ELF-1 (cell line): ENCODE measurements at places on chromosomes 1 and 21.

- peak; percentile 64 for DNase-seq
Measured at GRCh38 chr1:225762002-225762441, 15.6 kb upstream of the SRP9 start.

- DNase-seq = peak; percentile 38
Measured at GRCh38 chr21:36454093-36454531, 25.8 kb downstream of the CLDN14 start.

- no peak for DNase-seq
Measured at GRCh38 chr1:153929981-153930948, 7.5 kb upstream of the GATAD2B start.

DNA sequence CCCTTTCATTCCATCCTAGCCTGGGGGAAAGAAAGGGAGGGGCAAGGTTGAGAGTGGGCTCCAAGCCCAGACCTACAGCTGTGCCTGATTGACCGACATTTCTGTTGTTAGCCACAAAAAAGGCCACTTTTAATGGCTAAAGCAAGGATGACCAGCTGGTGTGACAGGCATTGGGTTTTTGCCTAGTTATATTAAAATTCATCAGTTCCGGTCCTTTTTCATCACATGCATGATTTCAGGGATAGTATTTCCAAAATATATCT is 192.3 kb downstream of the ZNF326 start:
- peak; percentile 68 for DNase-seq

GRCh38 chr1:230822092-230822581 is 46.2 kb downstream of the C1orf198 start:
- no peak for DNase-seq

DNA sequence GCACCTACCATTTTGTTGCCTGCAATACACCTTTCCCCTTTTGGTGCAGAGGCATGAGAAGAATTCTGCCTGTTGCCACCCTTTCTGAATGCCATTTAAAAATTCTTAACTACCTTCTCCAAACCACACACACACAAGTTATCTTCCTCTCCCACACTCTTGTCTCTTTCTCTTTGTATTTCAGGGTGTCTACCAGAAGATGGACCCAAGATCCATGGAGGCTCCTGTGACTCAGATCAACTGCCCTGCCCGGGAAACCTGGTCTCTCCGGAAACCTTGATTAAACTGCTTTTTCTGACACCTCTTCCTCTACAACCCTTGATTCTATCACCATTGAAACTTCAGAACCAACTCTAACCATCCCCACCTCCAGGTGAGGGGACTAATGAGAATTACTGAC is 2.4 kb upstream of the TARS2 start:
- no peak for DNase-seq

- no peak for DNase-seq
Measured at GRCh38 chr1:231121533-231121932, 40.3 kb upstream of the TRIM67 start.

DNA sequence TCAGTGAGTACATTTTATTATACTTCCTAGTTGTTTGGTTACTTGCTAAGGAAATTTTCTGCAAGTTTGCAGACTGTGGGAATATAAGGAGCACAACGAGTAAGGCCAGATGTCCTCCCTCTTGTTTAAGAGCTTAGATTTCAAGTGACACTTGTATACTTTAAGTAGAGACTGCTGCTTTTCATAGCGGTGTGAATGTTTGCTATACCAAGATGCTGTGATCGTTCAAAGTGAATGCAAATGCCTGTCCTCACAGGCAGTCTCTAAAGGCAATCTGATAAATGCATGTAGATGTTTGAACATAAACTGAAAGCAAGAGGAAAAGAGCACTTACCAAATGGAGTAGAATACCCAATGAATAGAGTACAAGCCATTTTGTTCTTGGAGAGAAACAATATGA is 226.4 kb downstream of the NRIP1 start:
- DNase-seq = no peak

- DNase-seq = no peak
Measured at GRCh38 chr1:56469640-56470371, 109.6 kb downstream of the PLPP3 start.

DNA sequence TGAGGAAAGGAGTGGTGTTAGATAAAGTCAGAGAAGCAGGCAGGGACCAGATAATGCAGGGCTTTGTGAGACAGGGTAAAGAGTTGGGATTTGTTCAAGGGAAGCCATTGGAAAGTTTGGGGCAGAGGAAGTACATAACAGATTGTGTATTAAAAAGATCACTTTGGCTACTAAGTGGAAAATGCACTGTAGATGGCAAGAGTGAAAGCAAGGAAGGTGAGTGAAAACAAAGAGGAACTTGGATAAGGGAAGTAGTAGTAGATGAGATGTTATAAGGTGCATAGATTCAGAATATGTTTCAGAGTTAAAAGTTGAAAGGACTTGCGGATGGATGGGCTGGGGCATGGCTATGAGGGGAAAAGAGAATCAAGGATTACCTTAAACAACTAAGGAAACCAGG is 17.4 kb downstream of the MRPL39 start:
- no peak for DNase-seq

DNA sequence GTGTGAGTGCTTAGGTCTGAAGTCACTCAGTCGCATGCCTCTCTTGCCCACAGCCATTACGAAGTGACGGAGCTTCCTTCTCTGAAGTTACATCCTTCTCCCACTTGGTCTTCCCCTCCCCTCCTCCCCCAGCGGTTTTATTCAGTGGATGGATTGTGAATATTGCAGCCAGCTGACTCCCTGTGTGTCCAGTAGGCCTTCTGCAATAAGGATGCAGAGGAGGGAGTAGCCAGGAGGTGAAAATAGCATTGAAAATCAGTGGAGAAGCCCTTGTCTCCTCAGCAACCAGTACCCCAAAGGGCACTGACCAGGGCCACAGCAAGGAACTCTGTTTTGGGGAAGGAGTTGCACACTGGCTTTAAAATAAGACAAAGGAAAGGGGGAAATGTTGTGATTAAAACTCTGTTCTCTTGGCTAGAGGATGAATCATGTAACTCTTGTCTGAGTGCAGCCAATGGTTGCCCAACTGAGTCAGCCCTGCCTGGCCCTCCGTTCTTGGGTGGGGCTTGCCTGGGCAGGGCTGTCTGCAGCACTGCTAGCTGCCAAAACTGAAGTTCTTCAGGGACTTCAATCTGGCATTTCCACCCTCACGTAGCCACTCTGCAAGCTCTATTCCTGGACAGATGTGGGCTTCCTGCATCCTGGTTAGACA is 4.3 kb downstream of the S100A10 start:
- no peak for DNase-seq

DNA sequence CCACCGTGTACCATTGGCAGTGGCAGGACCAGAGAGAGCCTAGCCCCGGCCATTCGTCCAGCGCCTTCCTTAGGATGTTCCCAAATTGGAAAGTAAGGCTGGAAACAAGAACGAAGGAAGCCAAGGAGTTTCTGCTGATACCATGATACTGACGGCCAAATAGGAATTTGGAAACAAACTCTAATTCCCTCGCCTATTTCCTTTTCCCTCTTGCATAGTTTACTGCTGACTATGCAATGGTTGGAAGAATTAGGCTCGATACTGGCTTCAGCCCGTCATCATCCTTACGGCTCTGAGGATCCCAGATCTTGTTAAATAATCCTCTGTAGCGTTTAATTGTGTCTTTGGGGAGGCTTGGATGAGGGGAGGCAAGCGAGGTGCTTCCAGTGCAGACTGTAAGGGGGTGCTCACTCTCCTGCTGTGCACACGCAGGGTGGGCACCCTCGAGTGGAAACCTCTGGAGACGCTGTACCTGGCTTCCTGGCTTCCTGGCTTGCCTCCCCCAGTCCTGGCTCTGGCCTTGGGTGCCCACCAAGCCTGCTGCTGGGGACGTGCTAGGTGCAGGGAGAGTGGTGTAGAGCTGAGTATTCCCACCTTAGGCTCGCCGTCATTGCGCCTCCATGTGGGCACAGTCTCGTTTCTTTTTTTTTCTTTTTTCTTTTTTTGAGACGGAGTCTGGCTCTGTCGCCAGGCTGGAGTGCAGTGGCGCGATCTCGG is 27.4 kb upstream of the CAMTA1 start:
- peak; percentile 31 for DNase-seq

- DNase-seq = no peak
Measured at GRCh38 chr1:64594446-64594845, 124.5 kb downstream of the CACHD1 start.

DNA sequence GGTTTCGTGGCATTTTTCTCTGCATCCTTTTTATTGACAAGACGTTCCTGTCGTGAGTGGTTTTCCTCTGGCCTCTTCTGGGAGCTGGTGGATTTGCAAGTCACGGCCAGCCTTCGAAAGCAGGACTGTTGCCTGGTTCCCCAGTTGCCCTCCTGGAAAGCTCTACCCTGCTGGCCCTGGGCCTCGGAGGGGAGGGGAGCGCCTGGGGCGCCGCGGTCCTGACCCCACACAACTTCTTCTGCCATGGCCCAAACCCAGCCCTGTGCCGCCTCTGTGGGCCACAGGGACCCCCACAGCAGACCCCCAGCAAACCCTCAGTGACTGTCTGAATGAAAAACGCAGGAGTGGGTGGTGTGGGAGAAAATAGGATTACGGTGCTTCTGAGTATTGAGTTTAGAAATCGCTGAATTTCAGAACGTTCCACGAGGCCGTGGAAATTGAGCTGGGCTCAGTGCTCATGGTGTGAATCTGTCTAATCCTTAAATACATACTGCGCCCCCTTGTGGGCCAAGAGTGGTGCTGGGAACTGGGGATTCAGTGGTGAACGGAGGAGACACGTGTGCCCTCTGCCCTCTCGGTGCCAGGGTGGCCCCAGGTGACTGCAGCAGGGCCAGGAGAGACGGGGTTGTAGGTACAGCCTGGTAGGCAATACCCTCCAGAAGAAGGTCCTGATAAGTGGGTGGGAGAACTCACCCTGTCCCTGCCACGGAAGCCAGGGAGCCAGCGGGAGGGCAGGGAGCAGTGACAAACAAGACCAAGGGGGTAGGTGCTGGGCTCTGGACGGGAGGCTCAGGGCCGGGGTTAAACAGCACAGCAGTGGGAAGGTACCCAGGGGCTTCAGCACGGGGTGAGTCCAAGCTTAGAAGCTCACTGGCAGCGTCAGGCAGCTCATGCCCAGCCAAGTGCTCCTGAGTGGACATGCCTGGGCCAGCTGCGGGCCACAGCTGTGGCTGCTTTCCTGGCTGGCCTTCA is 101.2 kb upstream of the COL6A1 start:
- DNase-seq = peak; percentile 83

DNA sequence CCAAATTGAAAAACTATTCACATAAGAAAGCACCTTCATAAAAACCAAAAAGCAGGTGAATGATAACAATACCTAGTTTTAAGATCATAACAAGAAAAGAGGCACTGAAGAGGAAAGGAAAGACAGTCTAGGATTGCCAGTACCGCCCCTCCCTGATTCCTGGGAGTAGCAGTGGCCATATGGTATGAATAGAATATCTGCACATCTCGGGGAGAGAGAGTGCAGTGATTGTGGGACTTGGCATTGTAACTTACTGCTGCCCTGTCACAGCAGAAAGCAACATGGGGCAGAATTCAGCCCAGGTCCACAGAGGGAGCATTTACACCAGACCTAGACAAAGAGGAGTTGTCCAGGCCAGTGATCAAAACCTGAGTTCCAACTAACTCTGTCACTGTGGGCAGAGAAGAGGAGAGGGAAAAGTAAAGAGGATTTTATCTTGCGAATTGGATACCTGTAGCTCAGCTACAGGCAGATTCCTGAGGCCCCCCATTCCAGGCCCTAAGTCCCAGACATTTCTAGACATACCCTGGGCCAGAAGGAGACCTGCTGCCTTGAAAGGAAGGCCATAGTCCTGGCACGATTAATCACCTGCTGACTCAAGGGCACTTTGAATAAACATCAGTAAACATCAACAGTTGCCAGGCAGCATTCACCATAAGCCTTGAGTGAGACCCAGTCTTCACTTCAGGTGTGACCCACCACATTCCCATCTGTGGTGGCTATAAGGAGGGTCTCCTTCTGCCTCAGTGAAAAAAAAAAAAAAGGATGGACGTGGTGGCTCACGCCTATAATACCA is 397.5 kb downstream of the TGFB2 start:
- no peak for DNase-seq

- no peak for DNase-seq
Measured at GRCh38 chr1:177907000-177907399, 62.9 kb downstream of the SEC16B start.

DNA sequence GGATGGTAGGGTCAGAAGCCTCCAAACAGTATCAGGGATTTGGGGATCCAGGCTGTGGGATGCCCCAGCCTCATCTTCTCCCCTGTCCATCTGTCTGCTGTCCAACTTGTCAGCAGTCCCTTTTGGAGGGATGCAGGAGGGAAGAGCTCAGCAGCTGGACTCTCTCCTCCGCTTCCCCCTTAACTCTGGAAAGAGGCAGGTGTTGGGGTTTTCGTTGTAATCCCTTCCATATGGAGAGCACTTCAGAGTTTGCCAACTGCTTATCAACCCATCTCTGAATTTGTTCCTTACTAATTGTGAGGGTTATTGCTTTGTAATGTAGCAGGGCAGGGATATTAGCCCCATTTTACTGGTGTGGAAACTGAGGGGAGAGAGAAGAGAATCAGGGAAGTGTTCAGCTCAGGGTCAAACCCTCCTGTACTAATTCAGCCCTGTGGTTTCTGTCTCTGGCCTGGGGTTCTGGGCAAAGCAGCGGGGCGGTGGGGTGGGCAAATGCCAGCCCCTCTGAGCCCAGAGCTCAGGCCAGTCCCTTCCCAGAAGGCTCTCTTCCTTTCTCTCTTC is 3.2 kb downstream of the CITED4 start:
- DNase-seq = no peak

- DNase-seq = no peak
Measured at GRCh38 chr1:3360646-3361257, 93.7 kb upstream of the ARHGEF16 start.

GRCh38 chr1:66852870-66853269 is 51.8 kb upstream of the INSL5 start:
- DNase-seq = no peak

- no peak for DNase-seq
Measured at GRCh38 chr1:33387625-33388024, 43.3 kb downstream of the PHC2 start.

GRCh38 chr1:210321131-210321530 is 7.6 kb upstream of the HHAT start:
- DNase-seq = peak; percentile 33

DNA sequence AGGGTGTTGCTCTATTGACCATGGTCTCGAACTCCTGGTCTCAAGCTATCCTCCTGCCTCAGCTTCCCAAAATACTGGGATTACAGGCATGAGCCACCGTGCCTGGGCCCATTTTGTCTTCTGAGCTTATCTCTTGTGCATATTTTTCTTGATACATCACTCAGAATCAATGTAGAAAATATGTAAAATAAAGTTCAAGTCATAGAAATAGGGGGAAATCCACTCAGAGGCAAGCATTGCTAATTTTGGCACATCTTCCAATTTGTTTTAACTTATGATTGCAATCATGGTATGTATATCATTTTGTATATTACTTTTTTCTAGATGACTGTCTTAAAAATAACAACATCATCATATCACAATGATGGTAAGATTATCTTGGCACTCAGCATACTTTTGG is 21.6 kb downstream of the RIT1 start:
- DNase-seq = no peak

GRCh38 chr1:44659566-44659965 is 14.7 kb downstream of the TMEM53 start:
- no peak for DNase-seq

- DNase-seq = peak; percentile 73
Measured at GRCh38 chr1:156583821-156584622, 4.5 kb downstream of the TTC24 start.

DNA sequence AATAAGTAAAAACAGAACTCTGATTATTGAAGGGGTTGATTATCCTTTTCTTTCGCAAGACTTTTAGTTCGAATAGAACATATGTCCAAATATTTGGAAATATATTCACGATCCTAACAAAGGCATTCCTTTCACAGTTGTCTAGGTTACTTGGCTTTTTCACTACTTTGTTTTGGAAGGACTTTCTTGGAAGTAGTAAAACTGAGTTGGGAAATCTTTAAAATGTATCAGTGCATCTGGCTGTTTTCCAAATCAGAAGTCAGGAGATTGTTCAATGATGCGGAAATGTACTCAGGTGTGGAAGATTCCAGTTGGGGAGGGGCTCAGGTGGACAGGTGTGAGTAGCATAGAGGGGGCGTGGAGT is 67.1 kb downstream of the SH3BGR start:
- DNase-seq = no peak
